ENCODE measurements at places on chromosomes 2 and 18. TPM values are rescaled to one million over a fixed set of nuclear protein-coding genes. Genes with fewer than 3 reads are reported as not detected.

TCF4 gene
- 1.8 TPM for total RNA-seq

HAAO gene
- 0.86 TPM for total RNA-seq

DNA sequence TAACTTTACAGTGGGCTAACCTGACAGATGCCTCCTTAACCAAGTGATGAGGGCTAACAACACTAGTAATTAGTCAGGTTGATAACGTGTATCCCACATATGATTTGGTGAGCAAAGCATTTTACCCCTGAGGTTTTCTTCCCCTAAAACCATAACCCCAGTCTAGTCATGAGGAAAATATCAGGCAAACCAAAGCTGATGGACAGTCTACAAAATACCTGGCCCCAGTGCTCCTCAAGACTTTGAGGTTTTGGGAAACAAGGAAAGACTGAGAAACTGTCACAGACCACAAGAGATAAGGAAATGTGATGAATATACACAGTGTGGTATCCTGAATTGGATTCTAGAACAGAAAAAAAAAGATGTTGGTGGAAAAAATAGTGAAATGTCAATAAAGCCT is 28.5 kb downstream of the MAP3K20 start:
- DNase-seq, result no peak

PPP1R7 gene
- 118 TPM for total RNA-seq

DNAJC5G gene
- total RNA-seq, result not detected

AKAIN1 gene
- not detected for total RNA-seq

GRCh38 chr2:70367722-70368323 is 66.0 kb upstream of the FAM136A start:
- DNase-seq, result no peak

GRCh38 chr2:158778243-158778642 is 16.9 kb upstream of the DAPL1 start:
- DNase-seq, result no peak

CEP68 gene
- total RNA-seq, result 5.5 TPM

GRCh38 chr18:48534364-48534763 is 4.5 kb upstream of the CTIF start:
- no peak for DNase-seq

Data from activated T-helper 1 cell treated with anti-CD3 and anti-CD28 coated beads, Interleukin-12 subunit alpha, Interleukin-12 subunit beta, Interleukin-2, Interleukin-4 antibody, amounts not matched to agents 30 ng/mL and 10 ng/mL and 1 ng/mL, durations not matched to agents 14 hours and 24 hours and 36 hours (primary cell).